ENCODE measurements at places on chromosomes 13 and 19.

DNA sequence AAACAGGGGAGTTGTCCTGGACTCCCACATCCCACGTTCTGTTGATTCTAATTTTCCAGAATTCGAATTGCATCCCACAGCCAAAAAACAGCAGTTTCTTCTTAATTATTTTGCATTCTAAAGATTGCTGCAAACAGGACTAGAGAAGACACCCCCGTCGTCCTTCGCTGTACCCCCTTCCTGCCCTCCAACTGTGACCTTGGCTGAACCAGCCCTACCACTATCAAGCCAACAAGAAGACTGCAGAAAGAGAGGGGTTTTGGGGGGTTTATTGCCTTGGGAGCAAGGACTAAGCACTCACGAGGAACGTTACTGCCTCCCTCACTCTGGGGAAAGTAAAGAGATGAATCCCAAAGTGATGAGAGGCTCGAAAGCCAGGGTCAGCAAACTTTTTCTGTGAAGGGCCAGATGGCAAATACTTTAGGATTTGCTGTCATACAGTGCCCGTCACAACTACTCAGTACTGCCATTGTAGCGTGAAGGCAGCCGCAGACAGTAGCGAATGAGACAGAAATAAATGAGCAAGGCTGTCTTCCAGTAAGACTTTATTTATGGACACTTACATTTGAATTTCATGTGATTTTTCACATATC is 32.5 kb upstream of the KATNAL1 start:
- DNase-seq: no peak

DNA sequence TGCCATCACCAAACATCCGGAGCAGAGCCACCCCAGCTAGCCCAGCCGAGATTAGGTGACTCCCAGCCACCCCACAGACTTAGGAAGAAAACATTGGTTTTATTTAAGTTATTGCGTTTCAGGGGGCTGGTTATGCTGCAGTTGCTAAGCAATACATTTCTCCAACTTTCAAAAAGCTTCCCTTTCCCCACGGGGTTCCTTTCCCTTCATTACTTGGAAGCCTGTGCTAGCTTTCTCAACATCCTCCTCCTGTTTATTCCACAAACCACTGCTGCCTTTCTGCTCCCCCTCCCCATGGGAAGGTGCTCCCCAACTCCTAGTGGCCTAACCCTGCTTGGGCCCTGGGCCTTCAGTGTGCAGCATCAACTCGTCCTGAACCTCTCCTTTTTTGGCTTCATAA is 52.6 kb downstream of the CDADC1 start:
- DNase-seq: no peak

DNA sequence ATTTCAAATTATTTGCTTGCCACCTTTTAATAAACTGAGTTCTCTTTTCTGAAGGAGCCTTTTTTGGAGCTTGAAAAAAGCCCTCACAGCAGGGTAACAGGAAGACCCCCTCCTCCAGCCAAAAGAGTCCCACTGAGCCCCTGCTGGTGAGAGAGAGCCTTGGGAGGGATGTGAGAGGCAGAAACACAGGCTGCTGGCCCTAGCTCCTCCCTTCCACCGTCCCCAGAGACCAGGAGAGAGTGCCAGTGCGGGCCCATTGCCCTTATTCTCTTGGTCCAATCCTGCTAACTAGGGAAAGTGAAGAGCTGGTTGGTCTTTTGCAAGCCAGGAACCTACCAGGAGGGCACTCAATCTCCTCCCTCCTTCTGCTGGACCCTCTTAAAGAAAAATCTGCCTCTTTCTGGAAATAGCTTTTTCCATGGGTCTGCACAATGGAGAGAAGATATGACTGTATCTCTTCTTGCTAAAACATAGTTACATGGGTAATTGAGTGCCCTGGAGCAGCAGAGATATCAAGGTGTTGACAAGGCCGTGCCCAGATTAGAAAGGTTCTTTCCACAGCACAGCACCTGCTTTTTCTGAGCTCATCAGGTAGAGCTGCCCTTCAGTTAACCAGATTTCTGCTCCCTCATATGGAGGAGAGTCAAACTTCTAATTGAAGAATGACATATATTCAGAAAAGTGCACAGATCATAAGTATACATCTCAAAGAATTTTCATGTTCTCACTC is 113.9 kb downstream of the LRCH1 start:
- DNase-seq: no peak

DNA sequence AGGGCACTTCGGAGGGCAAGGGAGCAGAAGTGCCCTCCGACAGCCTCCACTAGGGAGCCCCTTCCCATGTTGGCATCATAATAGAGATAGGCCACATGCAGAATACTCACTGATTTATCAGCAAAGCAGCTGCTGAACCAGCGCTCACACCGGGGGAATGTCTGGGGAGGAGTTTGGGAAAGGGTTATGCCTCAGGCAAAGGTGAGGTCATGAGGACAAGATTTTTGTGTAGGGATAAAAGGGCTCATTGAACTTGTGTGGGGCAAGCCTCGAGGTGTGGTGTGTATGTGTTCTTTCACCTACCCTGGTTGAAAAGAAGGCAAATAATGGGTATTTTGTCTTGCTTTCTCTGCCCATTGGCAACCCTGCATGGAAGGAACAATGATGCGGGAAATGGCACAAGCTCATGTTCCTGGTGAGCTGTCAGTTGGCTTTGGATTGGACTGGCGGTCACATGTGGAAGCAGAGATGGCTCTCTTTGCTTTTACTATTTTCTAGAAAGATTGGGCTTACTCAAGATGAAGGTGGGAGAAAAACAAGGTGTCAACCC is 39.1 kb upstream of the SLC7A9 start:
- DNase-seq: no peak

DNA sequence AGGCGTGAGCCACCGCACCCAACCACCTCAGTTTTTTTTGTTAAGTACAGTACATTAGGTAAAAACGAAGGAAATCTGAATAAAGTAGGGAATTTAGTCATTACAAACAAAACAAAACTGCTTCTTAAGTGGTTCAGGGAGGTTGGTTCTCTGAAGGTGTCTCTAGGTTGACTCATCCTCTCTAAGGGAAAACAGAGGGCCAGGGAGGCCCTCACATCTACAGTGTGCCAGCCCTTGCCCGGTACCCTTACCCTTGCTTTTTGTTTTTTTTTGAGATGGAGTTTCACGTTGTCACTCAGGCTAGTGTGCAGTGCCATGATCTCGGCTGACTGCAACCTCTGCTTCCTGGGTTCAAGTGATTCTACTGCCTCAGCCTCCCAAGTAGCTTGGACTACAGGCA is 17.2 kb upstream of the JUND start:
- DNase-seq: no peak

GRCh38 chr13:111627596-111627995 is 307.2 kb downstream of the TEX29 start:
- no peak for DNase-seq

Data from HS-27A (cell line).